Kidney (tissue), 22 donors: ENCODE measurements at places on chromosomes 3 and 15.

GRCh38 chr3:166473501-166473900, 636.3 kb upstream of the BCHE start:
- DNase-seq, result no peak

- no peak for DNase-seq
Measured at GRCh38 chr15:92599394-92599970, 56.1 kb downstream of the FAM174B start.

DNA sequence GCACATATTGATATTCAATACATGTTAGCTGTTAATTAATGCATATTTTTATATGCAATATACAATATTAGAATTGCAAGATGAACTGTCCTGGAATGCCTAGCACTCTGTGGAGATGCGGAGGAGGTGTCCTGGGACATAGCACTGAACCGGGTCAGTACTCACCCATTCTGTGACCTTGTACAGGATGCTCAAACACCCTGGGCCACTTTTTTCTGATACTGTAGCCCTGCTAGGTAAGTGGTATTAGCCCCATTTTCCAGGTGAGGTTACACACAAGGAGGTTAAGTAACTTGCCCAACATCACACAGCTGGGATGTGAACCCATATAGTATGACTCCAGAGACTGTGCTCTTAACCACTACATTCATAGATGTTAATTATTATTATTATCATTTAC, 1.7 kb upstream of the MAGEF1 start:
- peak; percentile 28 for DNase-seq

DNA sequence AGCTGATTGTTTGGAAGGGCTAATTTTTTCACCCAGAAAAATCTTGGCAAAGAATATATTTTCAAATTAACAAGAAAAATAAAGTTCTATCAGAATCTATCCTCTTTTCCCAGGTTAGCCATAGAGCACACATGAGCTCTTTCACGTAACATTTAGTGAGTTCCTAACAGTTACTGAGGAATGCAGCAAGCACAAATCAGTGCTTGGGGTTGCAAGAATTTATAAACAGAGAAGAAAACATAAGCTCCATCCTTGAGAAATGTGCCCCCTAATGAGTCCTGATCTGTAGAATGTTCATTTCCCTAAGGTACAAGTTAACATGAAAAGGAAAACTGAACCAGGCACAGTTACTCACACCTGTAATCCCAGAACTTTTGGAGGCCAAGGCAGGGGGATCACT, 13.9 kb downstream of the EOGT start:
- no peak for DNase-seq

DNA sequence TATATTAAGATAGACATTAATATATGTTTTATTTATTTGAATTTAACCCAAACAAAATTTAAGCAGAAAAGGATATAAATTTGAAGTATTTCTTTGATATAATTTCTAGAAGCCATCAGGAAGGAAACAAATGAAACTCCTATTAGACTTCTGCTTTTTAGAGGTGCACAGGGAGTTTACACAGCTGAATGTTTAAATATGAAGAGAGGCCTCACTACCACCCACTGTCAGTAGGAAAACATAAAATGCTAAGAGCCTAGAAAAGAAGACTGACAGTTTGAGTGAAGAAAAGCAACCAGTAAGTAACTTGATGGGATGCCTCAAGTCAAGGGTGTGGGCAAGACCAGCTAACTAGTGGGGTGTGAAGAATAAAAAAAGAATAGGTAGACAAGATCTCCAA, 19.7 kb downstream of the PLSCR2 start:
- no peak for DNase-seq

DNA sequence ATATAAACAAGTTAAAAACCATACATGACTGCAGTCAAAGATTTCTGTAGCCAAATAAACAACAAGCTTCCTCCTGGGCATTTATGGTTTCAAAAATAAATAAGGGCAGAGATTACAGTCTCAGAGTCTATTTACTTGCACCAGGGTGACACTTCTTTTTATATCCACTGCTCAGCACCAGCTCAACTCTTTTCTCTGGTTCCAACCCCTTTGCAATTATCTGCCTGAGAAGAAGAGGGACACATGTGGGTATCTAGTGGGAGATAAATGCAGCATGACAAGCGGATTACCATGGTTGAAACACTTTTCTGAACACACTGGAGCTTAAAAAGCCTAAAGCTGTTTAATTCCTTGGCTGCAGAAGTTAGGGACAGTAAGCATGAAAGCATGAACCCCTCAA, 311.5 kb downstream of the CNTN3 start:
- no peak for DNase-seq

DNA sequence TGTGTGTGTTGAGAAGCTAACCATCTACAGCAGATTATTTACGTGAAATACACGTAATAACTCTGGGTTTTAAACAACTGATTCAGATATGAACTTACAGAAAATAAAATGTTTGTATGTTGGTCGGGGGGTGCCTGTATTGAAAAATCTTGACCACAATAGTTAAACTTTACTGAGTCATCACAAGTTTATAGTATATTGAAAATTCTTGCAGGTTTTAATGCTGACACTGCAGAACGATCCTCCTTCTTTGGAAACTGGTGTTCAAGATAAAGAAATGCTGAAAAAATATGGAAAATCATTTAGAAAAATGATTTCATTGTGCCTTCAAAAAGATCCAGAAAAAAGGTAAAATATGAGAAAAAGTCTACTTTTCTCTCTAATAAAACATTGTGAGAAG, 41.3 kb upstream of the SLC22A13 start:
- no peak for DNase-seq

DNA sequence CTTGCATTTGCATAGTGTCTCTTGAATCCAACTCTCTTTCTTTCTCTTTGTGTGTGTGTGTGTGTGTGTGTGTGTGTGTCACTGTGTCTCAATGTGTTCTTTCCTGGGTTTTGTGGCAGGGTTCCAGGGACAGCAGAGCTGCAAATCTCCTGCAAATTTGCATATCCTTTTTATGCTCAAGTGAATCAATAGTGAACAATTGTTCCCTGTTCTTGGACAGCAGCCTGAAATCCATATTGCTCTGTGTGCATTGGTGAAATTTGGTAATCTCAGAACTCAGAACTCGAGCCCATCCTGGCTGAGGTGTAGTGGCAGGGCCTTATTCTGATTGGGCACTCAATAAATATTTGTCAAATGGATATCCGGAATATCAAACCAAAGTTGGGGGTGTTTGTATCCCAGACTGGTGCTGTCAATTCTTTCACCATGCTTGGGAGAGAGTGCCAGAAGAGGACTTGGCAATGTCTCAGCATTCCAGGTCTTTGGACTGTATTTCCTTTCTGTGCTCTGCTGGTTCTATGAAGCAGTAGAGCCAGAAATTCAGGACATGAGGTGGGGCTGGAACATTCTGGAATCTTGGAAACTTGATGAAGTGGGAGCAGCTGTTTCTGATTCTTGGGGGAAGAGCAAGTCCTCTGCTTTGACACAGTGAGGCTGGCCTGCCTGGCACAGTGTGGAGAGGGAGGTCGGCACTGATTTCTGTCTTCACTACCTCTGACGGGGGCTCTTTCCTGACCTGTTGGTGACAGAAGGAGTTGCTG, 380.6 kb upstream of the C2CD4B start:
- no peak for DNase-seq

GRCh38 chr3:152836269-152836668, 1.3 kb downstream of the P2RY1 start:
- DNase-seq, result no peak

DNA sequence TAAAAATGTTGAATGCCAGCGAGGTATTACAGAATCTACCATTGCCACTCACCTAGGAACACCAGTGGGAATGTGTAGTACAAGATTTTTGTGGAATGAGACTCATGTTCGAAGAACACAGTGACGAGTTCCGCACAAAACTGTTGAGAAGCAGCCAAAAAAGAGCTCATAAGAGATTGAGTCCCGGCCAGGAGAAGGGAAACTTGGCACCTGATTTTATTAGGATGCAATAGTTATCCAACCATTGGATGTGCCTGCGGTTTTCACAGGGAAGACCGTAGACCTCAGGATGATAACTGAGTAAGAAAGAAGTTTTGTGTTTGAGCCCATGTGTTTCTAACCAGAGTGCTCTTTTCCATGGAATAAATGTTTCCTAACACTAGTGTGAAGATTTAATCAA, 88.9 kb downstream of the PTPRG start:
- DNase-seq, result no peak

GRCh38 chr3:37855363-37855970, 6.2 kb upstream of the CTDSPL start:
- DNase-seq, result peak; percentile 88

- DNase-seq, result no peak
Measured at GRCh38 chr3:138381950-138382715, 33.8 kb downstream of the MRAS start.

DNA sequence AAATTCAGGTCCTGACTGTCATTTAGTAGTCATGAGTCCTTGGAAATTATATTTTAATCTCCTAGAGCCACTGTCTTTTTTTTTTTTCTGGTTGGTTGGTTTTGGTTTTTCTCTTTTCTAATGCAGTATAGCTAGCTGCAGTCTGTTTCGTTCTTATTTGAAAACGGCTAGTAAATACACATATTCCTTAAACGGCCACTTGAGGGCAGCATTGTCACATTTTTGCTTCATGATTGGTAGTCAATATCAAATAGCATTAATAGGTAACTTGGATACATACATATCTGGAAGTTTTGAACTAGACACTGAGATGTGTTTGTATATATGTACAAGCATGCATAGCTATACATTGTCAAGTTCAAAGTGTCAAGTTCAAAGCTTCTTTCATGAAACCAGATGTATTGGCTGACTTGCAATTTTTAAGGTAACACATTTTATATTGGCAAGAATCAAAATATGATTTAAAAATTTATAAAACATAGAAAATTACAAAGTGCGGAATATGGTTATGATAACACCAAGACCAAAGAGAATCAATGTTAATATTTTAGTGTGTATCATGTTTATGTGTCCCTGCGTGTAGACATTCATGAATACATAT, 22.5 kb downstream of the GABRA5 start:
- DNase-seq, result no peak

- peak; percentile 67 for DNase-seq
Measured at GRCh38 chr3:120177151-120177550, 82.9 kb upstream of the GSK3B start.

- no peak for DNase-seq
Measured at GRCh38 chr3:105904678-105905284, 36.0 kb upstream of the CBLB start.

DNA sequence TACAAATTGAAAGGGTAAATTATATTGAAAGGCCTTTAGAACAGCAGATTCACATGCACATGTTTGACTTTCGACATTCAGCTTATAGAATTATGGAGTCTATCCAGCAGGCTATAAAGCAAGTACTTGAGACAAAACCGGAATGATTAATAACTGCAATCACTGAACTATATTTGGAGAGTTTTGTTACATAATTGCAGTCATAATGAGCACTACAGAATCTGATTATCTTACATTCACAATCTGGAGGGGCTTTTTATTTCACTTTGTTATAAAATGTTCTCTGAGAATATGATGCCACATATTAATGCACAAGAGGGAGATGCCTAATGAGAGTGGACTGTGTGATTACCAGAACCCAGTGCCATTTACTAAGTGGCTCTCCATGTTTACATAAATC, 64.3 kb downstream of the NSUN3 start:
- no peak for DNase-seq

DNA sequence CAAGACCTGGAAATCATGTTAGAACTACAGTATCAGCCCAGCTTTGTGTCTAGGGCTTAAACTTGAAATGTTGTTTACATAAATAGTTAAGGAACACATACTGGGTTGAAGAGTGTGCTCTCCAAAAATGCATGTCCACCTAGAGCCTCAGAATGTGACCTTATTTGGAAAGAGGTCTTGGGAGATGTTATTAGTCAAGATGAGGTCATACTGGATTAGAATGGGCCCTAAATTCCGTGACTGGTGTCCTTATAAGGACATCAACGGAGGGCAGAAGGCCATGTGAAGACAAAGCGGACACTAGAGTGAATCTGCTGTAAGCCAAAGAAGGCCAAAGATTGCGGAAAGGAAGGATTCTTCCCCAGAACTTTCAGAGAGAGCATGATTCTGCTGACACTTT, 759.2 kb upstream of the CFAP20DC start:
- DNase-seq, result no peak

DNA sequence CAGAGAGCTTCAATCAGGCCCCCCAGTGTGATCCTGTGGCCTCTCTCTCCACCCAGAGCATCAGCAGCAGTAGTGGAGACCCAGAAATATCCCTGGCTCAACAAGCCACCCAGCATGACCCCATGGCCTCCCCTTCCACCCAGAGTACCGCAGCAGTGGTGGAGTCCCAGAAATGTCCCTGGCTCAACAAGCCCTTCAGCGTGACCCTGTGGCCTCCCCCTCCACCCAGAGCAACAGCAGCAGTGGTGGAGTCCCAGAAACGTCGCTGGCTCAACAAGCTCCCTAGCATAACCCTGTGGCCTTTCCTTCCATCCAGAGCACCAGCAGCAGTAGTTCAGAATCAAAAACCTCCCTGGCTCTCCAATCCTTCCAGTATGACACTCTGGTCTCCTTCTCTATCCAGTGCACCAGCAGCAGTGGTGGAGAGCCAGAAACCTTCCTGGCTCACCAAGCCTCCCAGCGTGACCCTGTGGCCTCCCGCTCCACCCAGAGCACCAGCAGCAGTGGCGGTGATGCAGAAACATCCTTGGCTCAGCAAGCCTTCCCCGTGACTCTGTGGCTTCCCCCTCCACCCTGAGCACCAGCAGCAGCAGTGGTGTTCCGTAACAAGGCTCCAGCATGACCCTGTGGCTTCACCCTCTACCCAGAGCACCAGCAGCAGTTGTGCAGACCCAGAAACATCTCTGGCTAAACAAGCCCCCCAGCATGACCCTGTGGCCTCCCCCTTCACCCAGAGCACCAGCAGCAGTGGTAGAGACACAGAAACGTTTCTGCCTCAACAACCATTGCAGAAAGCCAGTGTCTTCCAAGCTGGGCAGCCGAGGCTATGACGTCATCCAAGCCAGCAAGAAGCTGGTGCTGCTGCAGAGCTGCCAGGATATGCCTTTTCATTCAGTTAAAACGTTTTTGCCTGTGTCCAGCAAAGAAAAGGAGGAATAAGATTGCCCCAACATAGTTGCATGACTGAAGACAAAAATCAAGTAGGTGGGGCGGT, 61.3 kb upstream of the TAMM41 start:
- DNase-seq, result no peak

GRCh38 chr3:66618066-66618465, 117.2 kb upstream of the LRIG1 start:
- DNase-seq, result no peak

GRCh38 chr3:27089068-27089467, 280.1 kb downstream of the NEK10 start:
- no peak for DNase-seq

DNA sequence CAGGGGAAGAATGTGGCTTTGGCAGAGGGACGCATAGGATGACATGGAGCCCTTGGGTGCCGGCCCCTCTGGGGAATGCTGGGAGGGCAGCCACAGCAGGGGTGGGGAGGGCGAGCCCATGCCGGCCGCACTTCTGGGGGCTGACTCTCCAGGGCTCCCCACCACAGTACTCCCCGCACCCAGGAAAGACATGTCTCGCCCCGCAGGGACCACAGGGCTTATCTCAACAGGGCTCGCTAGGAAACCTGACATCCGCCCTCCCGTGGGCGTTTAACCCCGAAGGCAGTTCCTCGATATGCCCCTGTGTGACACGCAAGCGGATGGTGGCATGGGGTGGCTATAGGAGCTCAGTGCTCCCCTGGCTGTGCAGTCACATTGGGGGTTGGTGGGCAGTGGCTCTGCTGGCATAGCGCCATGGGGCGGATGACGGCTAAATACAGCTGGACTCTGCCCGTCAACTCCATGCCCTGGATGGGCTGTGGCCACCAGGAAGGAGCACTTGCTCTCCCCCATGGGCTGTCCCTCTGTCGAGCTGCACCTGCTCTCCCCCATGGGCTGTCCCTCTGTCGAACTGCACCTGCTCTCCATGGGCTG, 141.4 kb downstream of the ADAMTS17 start:
- peak; percentile 56 for DNase-seq
